GM13977 (cell line): ENCODE measurements at places on chromosomes 2 and 18.

GRCh38 chr2:181632733-181633401 lies 24.0 kb downstream of the CERKL start:
- no peak for DNase-seq

DNA sequence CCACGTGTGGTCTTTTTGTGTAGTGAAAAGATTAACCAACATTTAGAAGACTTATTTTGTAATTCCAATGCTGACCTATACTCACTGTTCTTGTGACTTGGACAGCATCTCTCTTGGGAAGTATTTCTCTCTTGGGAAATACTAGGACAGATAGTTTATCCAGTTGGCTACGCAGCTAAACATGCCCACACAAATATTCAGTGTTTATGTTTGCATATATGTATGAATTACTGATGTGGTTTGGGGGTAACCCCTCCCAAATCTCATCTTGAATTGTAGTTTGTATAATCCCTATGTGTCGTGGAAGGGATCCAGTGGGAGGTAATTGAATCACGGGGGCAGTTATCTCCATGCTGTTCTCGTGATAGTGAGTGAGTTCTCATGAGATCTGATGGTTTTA lies 2062.3 kb upstream of the CELF4 start:
- DNase-seq = no peak

DNA sequence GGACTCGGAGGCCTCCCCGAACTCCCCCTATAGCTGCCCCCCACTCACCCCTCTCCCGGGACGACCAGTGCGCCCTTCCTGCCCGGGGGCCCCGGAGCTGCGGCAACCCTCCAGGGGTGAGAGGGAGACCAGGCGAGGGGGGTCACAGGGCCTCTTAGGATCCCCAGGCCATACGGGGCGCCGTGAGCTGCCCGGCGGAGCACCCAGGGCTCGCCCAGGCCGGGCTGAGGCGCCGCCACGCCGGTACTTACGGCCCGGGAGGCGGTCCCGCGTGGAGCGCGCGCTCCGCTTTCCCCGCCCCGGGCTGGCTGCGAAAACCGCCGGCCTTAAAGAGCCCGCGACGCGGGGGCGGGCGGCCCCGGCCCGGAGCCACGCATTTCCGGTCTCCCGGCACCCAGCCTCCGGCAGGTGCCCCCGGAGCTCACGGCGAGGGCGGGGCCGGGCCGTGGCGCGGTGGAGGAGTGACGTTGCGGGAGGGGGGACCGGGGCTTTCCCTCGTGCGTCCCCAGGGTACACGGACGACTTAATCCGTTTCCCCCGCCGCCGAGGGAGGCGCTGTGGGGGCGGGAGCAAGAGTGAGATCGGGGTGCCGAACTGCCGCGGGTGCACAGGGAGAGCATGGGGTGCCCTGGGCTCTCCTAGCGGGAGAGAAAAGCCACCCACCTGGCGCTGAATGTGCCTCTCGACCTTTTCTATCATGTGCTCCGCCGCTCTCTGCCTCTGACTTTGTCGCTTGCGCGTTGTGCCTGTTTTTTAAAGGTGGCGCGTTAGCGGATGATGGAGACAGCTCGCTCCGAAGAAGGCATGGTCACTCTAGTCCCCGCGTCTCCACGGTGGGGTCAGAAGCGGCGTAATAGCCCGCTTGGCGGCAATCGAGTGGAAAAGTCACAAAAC lies at the start of gene METTL21A:
METTL21A (minus strand) TSS at position 381 of the 894 bp plus-strand sequence. CDS start 1,019 bp downstream, outside the sequence.
- peak; percentile 98 for DNase-seq

DNA sequence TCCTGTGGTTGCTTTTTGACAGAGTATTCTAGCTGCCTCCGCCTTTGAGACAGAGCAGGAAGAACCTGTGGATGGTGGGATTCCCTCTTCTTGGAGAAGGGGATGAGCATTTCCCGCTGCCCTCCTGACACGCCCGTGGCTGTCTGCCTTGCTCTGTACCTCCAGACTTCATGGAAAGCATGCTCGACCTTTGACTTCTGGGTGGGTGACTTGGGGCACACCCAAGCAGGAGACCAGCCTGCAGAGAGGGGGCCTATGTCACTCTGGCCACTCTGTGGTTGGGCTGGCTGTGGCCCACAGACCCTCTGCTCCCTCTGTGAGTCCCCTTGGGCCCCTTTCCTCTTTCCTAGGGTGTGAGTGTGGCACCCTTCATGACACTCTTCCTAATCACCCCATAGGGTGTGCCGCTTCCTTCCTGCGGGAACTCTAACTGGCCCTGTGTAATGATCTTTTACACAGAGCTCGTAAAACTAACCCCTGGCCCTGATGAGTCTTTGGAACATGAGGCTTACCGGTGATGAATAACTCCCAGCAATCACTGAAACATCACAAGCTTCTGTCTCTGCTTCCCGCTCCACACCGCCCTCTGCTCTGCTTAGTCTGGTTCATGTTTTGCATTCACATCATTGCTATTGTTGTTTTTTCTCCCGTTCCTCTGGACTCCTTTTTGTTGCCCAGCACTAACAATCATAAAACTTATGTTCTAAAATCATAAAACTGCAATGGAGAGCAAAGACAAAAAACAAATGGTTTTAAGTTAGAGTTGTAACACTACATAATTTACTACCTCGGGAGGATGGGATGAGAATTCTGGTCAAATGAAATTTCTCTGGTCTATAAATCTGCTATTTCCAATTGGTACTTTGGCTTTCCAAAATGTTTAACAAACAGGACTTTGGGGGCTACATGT lies 101.1 kb downstream of the SH3YL1 start:
- DNase-seq = no peak

DNA sequence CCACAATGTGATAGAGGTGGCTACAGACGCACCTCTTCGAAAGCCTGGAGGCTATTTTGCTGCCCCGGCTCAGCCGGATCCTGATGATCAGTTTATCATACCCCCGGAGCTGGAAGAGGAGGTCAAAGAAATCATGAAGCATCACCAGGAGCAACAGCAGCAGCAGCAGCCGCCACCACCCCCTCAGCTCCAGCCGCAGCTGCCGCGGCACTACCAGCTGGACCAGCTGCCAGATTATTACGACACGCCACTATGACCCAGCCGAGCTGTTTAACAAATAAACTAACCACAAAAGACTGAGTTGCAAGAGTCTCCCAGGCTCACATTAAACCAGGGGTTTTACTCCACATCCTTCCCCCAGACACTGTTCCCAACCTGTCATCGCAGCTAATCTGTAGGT lies 263.8 kb downstream of the PHLPP1 start:
- no peak for DNase-seq

- no peak for DNase-seq
These were observed 2.5 kb downstream of the BABAM2 start for GRCh38 chr2:27893006-27893405.

DNA sequence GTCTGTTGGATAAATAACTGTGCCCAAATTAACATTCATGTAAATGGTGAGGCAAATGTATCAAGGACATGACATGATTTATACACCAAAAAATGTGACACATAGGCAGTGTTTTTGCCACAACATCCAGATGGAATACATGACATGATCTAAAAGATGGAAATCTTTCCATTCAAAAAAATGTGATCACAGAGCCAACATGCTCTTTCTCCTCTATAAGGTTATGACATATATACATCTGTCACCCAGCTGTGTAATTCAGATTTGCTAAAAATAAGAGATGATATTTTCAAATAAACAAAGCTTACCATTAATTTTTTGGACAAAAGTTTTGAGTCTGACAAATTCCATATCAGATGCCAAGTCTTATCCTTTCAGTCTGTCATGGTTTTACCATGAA lies 95.5 kb upstream of the COL3A1 start:
- no peak for DNase-seq

- DNase-seq = no peak
These were observed 26.3 kb downstream of the GRB14 start for GRCh38 chr2:164595031-164595430.

GRCh38 chr2:234047361-234047760 lies 3.1 kb upstream of the SPP2 start:
- no peak for DNase-seq

DNA sequence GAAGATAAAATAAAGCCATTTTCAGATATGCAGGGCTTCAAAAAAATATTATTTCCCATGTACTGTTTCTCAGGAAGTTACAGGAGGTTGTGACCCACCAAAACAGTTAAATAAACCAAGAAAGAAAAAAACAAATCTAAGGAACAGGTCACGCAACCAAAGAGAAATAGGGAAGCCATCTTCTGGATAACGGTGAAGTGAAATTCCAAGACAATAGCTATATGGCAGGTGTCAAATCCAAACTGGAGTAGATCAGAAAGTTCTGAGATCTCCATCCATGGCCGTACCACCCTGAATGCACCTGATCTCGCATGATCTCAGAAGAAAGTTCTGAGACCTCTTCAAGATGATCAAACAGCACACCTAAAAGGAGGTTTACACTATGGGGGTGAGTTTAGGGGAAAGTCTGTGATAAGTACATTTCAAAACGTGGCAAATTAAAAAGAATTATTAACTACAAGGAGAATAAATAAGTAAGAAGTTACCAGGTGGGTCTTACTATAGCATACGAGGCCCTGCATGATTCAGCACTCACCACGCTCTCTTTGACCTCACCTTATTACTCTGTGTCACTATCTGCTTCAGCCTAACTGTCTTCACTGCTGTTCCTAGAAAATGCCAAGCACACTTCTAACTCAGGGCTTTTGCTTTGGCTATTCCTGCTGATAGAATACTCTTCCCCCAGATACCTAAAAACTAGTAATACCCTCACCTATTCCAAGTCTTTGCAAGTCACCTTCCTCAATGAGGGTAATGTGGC lies 29.9 kb downstream of the NBAS start:
- no peak for DNase-seq

- no peak for DNase-seq
These were observed 101.0 kb upstream of the NT5C1B start for GRCh38 chr2:18690342-18690741.

GRCh38 chr2:212158081-212158480 lies 380.5 kb downstream of the ERBB4 start:
- DNase-seq = no peak

- peak; percentile 6 for DNase-seq
These were observed 306.2 kb upstream of the KCNJ3 start for GRCh38 chr2:154392256-154392655.

DNA sequence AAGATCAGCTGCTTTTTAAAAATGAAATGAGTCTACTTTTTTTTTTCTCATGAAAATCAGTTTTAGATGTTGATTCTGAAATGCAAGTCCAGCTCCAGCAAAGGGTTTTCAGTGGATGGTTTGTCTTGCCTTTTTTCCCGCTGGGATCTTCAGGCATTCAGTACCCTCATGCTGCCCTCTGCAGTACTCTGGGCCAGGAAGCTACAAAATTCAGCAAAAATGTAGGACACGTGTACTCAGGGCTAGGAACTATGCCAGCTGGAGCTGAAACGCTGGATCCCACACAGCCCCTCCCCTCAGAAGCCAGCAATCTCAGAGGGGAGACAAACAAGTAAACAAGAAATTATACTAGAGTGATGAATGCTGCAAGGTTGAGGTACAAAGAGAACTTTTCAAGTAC lies 97.3 kb downstream of the MMADHC start:
- DNase-seq = no peak

DNA sequence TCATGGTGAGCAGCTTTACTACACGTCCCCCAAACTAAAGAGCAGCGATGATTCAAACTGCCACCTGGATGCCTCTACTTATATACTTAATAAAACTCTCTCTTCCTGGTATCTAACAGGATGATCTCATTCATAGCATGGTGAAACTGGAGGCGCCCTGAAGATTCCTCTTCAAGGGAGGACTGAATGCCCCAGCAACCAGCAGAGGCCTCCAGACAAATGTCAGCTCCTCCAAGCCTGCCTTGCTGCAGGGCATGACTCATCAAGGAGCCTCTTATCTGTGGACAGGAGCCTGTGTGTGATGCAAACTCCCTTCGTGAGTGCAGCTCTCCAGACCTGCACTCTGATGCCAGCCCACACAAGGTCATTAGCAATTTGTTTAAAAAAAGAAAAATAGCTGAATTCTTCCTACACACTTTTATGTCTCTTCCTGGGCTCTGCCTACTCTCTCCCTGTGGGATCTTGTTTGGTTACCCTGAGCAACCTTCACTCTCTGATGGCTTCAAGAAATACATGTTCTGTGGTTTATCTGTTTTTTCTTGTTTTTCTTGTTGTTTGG lies 30.2 kb downstream of the LONRF2 start:
- DNase-seq = no peak

- DNase-seq = no peak
These were observed 106.3 kb downstream of the GBX2 start for GRCh38 chr2:236061899-236062298.

GRCh38 chr18:59672235-59672711 lies 24.9 kb downstream of the CCBE1 start:
- DNase-seq = no peak

DNA sequence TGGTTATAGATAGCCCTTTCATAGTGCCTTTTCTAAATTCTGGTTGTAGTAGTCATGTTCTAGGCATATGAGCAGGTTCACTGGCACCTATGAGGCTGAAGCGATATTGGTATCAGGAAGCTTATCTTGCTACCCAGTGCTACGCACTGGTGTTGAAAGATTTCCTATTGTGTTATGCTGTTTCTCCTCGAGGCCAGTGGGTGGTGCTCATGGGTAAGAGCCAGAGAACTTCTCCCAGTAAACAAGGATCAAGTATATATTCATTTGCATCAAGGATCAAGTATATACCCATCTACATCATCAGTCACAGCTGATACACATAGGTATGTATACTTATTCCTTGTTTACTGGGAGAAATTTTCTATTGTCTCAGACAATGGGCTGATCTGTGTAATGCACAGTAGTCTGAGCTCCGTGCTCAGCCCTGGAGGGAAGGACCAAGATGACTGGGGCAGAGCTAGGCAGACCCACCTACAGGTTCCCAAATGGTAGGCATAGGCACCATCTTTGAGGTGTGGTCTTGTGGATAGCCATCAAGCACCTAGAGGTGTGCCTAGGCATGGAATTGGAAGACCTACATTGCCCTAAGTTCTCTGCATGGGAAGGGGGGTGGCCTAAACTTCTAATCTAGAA lies 101.2 kb upstream of the GALNT13 start:
- no peak for DNase-seq

- no peak for DNase-seq
These were observed 117.3 kb upstream of the VWC2L start for GRCh38 chr2:214293593-214293992.

- DNase-seq = no peak
These were observed 33.7 kb downstream of the SOX11 start for GRCh38 chr2:5725794-5726463.

DNA sequence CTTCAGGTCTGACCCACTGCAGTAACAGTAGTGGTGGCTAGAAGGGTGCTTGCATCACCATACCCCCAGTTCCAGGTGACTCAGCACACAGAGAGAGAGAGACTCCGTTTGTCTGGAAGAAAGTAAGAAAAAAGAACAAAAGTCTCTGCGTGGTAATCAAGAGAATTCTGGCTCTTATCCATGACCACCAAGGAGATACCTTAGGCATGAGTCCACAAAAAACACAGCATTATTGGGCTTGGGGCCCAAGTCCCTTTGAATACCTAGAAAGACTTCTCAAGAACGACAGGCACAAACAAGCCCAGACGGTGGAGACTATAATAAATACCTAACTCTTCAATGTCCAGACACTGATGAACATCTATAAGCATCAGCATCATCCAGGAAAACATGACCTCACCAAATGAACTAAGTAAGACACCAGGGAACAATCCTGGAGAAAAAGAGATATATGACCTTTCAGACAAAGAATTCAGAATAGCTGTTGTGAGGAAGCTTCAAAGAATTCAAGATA lies 21.7 kb upstream of the BAZ2B start:
- DNase-seq = no peak
